ENCODE measurements at places on chromosomes 6 and 20. TPM values are rescaled to one million over a fixed set of nuclear protein-coding genes. Genes with fewer than 3 reads are reported as not detected.

Gene FAM83B
- total RNA-seq: 16.9 TPM

DNA sequence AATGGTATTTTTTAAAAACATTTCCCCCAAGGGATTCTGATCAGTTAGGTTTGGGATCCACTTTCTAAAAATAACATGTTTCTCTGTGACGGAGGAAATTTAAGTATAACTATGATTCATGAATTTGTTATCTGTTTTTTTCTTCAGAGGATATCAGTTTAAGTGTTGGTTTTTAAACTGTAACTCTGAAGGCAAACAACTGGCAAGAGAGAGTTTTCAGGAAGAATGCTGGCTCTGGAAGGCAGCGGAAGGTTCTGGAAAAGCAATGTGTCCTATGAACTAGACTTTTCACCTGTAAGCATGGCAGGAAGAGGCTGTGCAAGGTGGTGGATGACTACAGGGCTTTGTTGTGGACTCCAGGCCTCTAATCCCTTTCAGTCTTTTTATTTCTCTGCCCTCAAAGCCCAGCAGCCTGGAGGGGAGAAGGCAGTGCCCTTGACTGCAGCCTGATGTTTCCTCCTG lies 153.1 kb downstream of the GMPR start:
- DNase-seq: no peak

Gene HLA-DRB5
- not detected for total RNA-seq

Gene CD24
- 7.3 TPM for total RNA-seq

DNA sequence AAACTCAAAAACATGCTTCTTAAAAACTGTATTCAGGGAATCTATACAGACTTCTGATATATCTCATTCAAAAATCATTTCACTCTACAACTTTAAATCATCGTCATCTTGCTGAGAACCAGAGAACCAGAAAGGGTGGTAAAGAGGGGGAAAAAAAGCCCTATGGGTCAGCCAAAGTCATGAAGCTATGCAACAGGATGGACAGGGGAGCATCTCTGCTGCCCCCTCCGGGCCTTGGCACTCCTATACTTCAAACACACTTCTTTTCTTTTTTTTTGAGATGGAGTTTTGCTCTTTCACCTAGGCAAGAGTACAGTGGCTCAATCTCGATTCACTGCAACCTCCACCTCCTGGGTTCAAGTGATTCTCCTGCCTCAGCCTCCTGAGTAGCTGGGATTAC lies 73.5 kb upstream of the NFATC2 start:
- DNase-seq: no peak
